ENCODE measurements at places on chromosomes 4 and X. TPM values are rescaled to one million over a fixed set of nuclear protein-coding genes. Genes with fewer than 3 reads are reported as not detected.

The FAT4 gene
- 33.8 TPM for polyA plus RNA-seq

The SLC7A11 gene
- polyA plus RNA-seq, result 1.7 TPM

The GRPEL1 gene
- 28.0 TPM for polyA plus RNA-seq

The BLTP1 gene
- polyA plus RNA-seq, result 80.7 TPM

The ARHGAP6 gene
- 14.3 TPM for polyA plus RNA-seq

The C4orf36 gene
- 0.42 TPM for polyA plus RNA-seq

The INTU gene
- 24.6 TPM for polyA plus RNA-seq

The CABS1 gene
- polyA plus RNA-seq, result 0.32 TPM

The BCORL1 gene
- 17.7 TPM for polyA plus RNA-seq

- no peak for DNase-seq
Observed at GRCh38 chrX:134184936-134185335, 52.0 kb upstream of the CCDC160 start.

DNA sequence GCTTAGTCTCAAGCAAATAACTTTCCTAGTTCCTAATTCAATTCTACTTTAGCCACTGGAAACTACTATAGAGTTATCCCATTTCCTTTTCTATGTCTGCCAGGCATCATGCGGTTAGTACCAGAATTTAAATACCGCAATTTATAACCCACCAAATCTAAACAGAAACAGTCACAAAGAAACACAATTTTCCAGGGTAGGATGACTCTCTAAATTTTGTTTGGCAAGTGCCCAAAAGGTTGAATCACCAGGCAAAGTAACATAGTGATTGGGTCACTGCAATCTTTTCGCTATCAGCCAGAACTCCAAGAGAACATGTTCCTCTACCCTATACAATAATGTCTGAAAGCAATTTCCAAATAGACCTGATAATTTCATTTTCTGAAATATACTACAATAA, 240.2 kb upstream of the GRIA3 start:
- DNase-seq, result no peak

DNA sequence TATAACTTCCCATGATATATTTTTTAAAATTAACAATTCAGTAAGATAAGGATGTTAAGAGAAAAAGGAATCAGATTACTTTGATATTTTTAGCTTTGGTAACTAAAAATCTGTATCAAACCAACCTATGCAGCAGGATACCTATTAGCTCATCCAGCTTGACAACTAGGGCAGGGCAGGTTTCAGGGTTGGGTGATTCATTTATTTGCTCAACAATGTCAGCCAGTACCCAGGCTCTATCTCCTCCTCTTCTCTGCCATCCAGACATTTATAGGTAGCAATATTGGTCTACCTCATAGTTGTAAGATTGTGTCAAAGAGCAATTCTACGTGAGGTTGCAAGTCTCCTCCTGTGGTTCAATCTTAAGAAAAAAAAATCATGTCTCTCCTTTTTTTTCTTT, 421.9 kb downstream of the ANKRD50 start:
- DNase-seq, result no peak

GRCh38 chr4:39525822-39526690, 1.2 kb downstream of the UGDH start:
- DNase-seq, result no peak

GRCh38 chr4:8336412-8337075, 67.0 kb downstream of the HTRA3 start:
- DNase-seq, result no peak

GRCh38 chrX:33434256-33435092, 223.1 kb upstream of the DMD start:
- no peak for DNase-seq

DNA sequence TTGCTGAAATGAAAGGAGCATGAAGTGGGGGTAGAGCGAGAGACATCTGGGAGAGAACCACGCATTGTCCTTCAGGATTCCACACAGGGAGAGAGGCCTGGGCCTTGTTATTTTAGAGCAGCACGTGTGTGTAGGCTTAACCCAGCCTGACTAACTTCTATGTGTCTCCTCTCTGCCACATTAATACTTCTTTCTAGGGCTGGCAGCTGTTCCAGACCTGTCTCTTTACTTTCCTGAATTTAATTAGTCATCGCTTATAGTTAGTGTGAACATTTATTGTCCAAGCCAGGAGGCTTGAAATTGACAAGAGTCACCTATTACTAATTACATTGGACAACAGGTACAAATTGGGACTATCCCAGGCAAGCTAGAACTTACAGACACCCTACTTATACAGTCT, 51.3 kb downstream of the SMAD1 start:
- DNase-seq, result no peak

- no peak for DNase-seq
Observed at GRCh38 chrX:152915541-152916241, 17.8 kb downstream of the ZNF185 start.

GRCh38 chrX:86133761-86134160, 14.5 kb upstream of the DACH2 start:
- DNase-seq, result no peak

- no peak for DNase-seq
Observed at GRCh38 chrX:17185431-17185830, 189.6 kb upstream of the NHS start.

- no peak for DNase-seq
Observed at GRCh38 chrX:32496671-32497070, 714.7 kb downstream of the DMD start.

DNA sequence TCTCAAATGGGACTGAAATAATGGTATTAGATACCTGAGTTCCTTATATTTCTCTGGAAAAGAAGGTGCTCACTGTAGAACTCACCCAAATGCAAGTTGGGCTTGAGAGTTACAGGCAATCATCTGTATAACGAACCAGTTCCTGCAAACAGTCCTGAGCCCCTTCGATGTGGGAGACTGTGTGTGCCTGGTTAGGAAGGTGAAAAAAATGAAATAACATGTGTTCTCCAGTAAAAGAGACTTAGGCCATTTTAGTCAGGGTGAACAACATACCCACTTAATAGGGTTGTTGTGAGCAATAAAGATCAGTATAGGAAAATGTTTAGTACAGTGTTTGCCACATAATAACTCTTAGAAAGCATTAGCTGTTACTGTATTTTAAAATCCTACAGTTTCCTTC, 23.4 kb downstream of the STIM2 start:
- no peak for DNase-seq

- DNase-seq, result no peak
Observed at GRCh38 chr4:85426366-85426765, 48.6 kb upstream of the ARHGAP24 start.

DNA sequence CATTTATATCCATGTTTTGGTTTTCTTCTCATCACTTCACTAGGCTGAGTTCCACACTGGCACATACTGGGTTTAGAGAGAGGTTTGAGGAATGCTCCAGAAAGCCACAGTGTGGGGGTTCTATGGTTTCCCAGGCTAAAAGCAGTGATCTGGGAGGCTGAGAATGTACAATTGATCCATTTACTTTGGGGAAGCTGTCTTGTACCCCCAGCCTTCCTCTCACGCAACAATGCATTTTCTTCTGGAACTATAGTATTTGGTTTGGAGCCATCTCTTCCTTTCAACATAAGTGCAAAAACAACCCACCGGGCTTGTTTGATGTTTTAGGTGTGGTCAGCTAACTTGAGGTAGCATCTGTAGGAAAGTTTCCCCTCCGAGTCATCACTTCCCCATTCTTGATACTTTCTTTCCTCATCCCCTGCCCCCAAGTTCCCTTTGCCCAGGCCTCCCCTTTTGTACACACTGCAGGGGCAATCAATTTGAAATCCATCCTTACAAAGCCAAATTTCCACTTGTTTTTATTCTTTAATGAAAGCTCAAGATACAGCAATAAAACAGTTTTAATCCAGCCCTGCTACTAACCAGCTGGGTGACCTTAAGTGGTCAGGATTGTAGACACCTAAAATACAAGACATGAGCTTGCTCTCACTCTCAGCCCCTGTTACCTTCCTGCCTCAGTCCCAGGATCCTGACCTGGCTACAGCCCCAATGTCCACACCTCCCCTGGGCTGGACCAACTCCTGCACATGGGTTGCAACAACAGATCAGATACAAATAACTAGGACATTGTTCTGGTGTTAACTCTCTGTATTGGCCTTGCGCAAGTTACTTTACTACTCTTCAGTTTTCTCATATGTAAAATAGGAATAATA, 109.2 kb downstream of the FHDC1 start:
- DNase-seq, result no peak

- no peak for DNase-seq
Observed at GRCh38 chr4:148790691-148791090, 348.5 kb upstream of the NR3C2 start.

- DNase-seq, result no peak
Observed at GRCh38 chr4:184097241-184097605, 120.5 kb downstream of the ENPP6 start.

DNA sequence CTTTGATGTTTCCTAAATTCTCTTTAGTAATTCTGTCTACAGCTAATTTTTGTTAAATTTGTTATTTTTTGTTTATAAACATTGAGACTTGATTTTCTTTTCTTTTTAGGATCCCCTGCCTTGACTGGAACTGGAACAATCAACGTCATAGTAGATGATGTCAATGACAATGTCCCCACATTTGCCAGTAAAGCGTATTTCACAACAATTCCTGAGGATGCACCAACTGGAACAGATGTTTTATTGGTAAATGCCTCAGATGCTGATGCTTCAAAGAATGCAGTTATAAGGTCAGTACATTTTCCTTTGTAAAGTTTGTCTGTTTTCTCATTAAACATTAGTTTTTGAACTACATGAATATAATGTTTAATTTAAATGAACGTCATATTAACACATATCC, 119.4 kb downstream of the FAT4 start:
- no peak for DNase-seq
